Activated CD4-positive, alpha-beta T cell treated with anti-CD3 and anti-CD28 coated beads, Interleukin-2, amount 10 ng/mL, durations not matched to agents 24 days and 14 days (primary cell): ENCODE measurements at places on chromosomes 3 and 15.

DNA sequence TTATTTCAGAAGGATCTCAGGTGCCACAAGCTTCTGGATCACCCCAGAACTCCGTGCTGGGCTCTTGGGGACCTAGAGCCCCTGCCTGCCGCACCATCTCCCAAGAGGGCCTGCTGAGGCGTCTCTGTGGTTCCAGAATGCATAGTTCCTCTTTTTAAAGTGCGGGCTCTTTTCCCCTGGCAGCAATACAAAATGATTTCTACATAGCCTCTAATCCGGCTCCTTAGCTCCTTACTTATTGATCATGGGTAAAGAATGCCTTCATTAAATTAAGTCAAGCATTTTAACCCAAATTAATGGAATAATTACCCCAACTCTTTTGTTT, 121.9 kb downstream of the ATP10A start:
- DNase-seq = no peak

DNA sequence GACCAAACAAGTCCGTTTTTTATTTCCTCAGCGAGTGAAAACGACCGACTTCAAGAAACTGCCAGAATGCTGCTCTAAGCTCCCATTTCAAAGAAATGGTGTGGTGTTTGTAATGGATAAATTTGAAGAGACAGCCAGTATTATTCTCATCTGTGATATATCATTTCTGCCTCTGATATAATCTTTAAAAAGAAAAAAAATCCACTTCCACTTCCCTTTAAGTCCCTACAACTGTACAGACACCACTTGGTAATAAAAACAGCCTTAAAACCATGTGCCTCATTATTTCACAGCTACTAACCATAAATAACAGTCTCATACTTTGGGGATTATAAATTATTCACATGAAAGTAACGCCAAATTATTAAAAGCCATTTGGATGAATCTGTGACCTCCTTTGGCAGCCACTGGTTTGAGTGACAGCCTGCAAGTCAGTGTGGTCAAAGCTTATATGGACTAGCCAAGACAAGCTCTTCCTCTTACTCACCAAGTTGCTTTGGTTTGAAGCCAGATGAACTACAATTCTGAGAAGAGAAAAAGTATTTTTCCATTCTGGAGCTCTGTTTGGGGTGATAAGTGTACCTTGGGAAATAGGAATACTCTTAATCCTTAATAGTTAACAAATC, 168.0 kb downstream of the SHOX2 start:
- DNase-seq = no peak

DNA sequence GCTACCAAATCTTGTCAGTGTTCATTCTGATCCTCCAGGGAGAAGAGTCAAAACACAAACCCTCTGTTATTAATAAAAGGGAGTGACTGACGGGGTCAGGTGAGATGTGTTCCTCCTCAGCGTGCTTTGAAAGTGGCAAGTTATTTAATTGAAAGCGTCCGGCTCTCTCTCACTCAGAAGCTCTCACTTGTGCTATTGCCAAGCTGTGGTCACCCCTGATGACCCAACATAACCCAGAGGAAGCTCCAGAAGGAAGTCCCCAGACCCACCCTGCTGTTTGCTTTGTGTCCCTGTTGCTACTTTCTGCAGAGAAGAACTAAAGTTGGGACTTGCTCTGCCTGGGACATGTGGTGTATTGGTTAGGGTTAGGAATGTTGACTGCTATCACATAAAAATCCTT, 235.6 kb downstream of the EDEM1 start:
- peak; percentile 43 for DNase-seq

GRCh38 chr15:73650416-73651126, 17.4 kb upstream of the NPTN start:
- no peak for DNase-seq

- no peak for DNase-seq
These were observed 102.3 kb upstream of the PROK2 start for GRCh38 chr3:71887256-71887655.

- DNase-seq = peak; percentile 81
These were observed 35.3 kb downstream of the CAPN7 start for GRCh38 chr3:15241341-15241740.

GRCh38 chr3:171123915-171124314, 97.4 kb upstream of the SLC2A2 start:
- DNase-seq = no peak

DNA sequence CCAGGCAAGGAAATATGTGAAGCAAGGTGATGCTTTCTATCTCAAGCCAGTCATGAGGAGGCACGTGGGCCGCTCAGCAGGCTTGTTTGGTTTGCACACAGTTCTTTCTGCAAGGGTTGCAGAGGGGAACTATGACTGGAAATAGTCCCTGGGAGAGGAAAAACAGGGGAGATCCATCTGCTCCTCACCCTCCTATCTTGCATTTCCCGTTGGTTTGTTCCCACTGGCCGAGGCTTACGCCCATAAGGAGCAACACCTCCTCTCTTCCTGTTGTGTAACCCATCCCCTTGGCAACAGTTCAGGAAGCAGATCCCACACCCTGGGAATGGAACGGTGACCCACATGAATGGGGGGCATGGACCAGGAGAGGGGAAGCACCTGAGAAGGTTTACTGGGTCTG, 72.1 kb upstream of the MAGI1 start:
- DNase-seq = no peak

GRCh38 chr3:29898171-29898965, 617.5 kb downstream of the RBMS3 start:
- no peak for DNase-seq

DNA sequence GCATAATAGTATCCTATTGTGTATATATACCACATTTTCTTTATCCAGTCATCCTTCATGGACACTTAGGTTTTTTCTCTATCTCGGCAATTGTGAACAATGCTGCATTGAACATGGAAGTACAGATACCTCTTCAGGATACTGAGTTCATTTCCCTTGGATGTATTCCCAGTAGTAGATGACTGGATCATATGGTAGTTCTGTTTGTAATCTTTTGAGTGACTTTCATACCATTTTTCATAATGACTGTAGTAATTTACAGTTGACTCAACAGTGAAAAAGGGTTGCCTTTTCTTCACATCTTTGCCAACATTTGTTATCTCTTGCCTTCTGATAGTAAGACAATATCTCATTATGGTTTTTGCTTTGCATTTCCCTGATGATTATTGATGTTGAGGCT, 21.8 kb downstream of the MYH15 start:
- DNase-seq = no peak

DNA sequence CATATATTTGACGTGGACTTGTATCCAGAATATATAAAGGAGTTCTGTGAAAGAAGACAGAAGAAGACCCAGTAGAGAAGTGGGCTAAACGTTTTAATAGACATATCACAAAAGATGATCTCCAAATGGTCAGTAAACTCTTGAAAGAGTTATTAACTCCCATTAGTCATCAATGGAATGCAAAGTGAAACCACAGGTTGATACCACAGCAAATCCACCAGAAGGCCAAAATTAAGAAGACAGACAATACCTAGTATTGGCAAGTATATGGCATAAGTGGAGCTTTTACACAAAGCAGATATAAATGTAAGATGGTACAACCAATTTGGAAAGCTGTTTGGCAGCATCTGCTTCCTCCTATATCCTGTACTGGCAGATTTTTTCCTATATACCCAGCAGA, 6.0 kb downstream of the SPATA16 start:
- DNase-seq = no peak

GRCh38 chr3:14253707-14254382, 75.2 kb downstream of the LSM3 start:
- no peak for DNase-seq

DNA sequence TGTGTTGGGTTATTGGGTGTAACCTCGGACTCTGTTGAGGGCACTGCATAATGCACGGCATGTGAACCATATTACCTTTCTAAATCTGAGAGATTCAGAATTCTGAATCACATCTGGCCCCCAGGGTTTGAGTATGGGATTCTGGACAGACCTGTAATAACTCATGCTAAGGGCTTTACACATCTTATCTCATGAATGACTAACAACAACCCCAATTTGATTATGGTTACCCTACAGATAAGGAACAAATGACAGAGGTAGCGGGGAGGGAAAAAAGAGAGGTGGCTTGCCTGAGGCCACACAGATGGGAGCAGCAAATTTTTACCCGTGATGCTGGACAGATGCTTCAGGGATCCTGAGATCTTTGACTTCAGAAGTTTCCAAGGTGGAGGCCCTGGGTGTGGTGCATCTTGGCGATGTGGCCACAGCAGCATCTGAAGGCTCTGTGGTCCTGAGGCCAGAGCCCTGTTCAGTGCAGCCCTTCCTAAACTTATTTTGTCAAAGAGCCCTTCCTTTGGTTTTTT, 43.8 kb downstream of the POMGNT2 start:
- DNase-seq = peak; percentile 43
